ENCODE measurements at places on chromosomes 2 and 18.

GRCh38 chr2:165161510-165161909 lies 42.3 kb downstream of the SCN3A start:
- no peak for DNase-seq

- DNase-seq, result no peak
These were observed 147.2 kb upstream of the SPATS2L start for GRCh38 chr2:200159357-200159707.

DNA sequence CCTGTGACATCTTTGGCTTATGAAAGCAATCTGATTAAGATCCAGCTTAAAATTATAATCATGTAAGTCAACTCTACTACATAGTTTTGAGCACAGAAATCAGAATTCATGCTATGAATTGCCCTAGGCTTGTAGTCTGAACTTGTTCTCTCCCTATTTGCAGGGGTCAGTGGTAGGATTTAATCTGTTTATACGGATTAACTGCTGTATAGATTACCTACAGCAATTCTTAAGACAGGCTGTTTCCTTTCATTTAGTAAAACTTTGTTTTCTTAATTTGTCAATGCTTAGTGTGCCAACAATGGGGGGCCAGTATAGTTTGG lies 287.9 kb downstream of the PDE11A start:
- DNase-seq, result no peak

- DNase-seq, result no peak
These were observed 41.4 kb downstream of the FMNL2 start for GRCh38 chr2:152376385-152376784.

DNA sequence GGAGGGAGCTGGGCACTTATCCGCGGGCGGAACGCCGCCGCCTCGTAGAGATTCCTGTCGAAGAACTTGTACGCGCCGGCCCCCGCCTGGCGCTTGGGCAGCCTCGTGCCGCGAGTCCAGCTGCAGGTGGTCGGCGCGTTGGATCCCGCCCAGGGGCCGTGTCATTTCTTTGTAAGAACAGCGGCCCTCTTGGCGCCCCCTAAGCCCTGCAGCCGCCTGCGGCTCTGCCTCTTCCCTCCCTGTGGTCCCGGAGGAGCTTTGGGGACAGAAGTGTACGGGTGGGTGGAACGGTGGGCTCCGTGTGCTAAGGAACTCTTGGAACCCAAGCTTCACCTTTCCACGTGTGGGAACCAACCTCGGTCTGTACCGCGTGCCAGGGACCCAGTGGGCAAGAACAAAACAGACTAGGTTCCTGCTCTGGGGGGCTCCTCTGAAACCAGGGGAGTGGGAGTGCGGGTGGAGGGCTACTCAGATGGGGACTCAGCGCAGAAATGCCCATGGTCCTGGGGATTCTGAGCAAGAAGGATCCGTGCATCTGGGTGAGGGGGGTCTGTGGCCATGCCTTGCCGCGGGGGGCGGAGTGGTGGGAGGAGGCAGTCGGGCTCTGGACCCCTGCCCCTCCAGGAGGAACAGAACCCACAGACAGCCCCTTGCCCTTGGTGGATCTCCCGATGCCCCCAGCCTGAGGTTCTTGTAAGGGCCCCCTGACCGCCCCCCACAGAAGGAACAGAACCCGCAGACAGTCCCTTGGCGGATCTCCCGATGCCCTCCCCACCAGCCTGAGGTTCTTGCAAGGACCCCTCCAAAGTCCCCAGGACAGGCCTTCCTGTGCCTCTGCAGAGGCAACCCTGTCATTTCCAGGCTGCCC lies 1.5 kb downstream of the GPC1 start:
- DNase-seq, result no peak

DNA sequence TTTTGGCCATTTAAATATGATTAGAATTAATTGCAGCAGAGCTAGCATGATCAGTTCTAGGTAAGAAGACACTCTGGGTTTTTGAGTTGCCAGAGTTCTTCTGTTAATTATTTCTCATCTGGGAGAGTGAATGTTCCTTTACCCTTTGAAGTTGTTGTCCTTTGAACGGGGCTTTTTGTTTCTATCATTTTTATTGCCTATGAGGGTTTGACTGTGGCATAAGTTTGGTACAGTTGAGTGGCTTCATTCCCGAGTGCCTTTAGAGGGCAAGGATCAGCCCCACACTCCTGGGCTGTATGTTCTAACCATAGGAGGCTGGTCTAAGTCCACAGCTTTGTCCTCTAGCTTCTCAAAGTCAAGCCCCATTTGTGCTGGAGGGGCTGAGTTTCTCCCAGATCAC lies 804.3 kb downstream of the KCNJ3 start:
- no peak for DNase-seq

DNA sequence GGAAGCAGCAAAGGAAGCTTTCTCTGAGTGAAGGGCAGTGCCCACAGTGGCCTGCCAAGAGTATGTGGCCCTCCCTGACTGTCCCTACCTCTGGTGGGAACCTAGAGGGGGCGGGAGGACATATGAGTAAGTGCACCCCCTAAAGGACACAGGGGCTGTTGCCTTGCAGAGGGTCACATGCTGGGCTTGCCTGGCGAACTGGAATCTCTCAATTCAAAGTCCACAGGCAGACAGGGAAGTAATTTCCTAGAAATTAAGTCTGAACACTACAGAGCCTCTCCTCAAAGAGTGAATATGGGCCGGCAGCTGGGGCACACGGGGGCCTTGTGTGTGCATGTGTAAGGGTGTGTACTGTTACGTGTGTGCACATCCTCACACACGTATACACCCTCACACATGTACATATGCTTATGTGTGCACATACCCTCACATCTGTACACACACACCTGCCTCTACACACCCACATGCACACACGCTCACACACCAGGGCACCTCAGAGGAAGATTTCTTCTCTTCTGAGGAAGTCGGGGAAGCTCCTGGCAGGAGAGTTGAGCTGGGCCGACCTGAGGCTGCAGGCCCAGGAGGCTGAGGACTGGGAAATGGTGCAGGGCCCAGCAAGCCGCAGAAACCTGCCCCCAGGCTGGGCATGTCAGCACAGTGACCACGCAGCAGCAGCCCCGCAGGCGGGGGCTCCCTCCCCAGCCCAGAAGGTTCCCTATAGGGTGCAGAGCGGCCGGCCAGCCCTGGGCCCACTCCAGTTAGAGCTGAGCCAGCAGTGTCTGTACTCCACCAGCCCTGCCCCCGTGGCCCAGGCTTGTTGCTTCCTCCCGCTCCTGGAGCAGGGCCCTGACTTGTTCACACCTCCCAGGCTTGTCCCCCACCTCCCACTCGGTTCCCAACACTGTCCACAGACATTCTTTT lies 77.4 kb upstream of the TAF1B start:
- DNase-seq, result no peak

GRCh38 chr2:191302459-191303139 lies 57.4 kb downstream of the MYO1B start:
- no peak for DNase-seq

DNA sequence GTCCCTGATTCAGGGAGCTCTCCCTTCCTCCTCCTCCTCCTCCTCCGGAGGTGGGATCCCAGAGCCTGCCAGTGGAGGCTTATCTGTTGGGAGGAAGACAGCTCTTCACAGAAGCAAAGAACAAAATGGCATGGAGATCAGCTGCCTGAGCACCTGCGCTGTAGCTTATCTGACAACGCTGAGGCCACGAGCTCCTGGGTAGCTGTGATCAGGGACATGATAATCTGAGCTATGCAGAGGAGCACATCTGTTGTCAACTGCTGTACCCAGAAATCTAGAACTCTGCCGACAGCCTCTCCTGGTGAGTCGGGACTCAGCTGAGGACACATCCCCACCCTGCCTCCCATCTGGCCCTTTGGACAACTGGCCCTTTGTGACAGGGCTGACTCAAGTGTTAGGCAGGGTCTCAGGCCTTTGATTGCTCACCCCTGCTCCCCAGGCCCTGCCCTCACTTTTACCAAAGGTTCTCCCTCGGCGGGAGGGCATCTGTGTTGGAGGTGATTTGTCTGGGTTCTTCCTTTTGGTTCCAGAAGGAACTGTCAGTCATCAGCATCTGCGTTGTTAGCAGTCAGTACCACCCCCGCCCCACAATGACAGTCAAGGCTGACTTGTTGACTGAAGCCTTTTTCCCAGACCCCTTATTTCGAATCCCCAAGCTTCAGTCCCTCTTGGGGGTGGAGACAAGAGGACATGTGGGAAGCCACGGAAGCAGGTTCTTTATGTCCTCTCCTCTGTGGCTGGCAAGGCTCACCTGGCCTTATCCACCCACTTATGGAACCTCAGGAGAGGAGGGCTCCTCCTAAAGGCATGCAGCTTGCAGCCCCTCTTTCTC lies 5.9 kb upstream of the CNNM3 start:
- no peak for DNase-seq

GRCh38 chr2:58812771-58813344 lies 571.7 kb upstream of the FANCL start:
- peak; percentile 58 for DNase-seq

DNA sequence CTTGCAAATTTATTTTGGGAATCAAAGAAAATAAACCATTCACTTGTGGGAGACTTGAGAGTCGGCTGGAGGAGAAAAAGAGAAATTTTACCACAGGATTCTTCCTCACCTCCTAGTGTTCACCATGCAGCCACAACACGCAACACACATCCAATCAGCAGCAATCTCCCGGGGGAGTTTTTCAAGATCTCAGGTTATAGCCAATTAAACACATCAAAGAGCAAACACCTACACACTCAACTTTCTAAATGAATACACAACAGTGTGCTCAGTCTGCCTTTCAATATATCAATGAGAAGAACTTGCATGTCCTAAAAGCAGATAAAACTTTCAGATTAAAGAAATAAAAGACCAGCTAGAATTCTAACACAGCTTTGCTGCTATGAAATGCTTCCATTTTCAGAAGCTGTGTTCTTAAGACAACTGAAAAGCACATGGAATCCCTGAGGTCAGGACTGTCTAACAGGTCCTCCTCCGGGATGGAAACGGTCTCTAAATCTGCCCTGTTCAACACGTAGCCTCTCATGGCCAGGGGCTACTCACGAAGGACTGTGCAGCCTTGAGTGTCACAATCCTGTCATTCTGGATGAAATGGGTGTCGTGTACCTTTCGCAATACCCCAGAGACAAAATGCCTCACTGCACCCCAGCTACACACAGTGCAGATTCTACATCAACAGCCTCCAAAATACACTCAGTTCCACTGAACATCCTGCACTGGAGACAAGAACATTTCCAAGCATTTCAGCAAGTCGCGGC lies 84.2 kb downstream of the ZNF516 start:
- no peak for DNase-seq

- DNase-seq, result no peak
These were observed 42.3 kb downstream of the DARS1 start for GRCh38 chr2:135942936-135943688.

- no peak for DNase-seq
These were observed 66.8 kb downstream of the MREG start for GRCh38 chr2:215946586-215946985.

- DNase-seq, result no peak
These were observed 166.0 kb downstream of the ARL4C start for GRCh38 chr2:234330902-234331301.

DNA sequence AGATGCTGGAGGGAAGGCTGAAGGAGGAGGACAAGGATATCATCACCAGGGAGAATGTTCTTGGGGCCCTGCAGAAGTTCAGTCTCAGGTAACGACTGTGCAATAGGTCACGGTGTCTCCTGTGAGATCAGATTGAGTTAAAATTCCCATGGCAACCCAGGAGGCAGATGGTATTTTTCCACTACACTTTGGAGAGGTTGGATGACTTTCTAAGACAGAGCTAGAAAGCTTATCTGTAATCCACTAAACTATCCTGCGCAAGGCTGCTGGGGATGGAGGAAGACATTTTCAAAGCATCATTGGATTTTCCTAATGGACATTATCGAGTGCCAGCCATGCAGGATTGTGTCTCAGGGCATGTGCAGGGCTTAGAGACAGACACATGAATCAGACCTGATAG lies 74.6 kb downstream of the ARMC9 start:
- DNase-seq, result no peak

DNA sequence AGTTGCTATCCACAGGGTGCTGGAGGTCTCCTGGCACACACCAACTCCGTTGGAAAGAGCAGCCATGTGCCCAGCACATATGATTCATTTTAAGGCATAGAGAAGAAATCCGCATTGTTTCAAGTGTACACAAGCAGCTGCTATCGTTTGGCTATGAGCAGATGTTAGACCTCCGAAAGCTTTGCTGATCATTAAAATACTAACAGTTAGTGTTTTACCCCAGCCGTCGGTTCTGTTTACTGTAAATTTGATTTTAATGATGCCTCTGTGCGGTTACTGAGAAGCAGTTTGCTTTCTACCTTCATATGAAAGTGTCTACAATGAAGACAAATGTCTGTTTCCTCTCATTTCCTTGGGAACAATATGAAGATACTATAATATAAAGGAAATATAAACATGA lies 154.9 kb downstream of the PTGR3 start:
- no peak for DNase-seq

DNA sequence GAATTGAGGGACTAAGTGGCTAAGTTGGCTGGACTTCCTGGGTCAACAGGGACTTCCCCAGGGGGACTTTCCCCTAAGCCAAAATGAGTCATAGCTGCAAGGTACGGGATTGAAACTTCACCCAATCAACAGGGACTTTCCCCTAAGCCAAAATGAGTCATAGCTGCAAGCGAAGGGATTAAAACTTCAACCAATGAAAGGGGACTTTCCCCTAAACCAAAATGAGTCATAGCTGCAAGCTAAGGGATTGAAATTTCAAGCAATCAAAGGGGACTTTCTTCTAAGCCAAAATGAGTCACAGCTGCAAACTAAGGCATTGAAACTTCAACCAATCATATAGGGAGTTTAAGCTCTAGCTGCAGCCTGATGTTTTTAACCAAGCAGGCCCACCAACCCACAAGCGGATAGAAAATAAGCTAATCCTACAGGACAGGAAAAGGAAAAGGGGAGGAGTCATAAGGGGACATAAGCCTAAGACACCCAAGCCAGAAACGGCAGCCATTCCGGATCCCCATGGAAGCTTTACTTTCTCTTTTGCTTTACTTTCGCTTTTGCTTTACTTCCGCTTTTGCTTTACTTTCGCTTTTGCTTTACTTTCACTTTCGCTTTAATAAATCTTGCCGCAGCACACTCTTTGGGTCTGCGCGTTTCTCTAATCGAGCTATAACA lies 1375.4 kb upstream of the CELF4 start:
- no peak for DNase-seq

DNA sequence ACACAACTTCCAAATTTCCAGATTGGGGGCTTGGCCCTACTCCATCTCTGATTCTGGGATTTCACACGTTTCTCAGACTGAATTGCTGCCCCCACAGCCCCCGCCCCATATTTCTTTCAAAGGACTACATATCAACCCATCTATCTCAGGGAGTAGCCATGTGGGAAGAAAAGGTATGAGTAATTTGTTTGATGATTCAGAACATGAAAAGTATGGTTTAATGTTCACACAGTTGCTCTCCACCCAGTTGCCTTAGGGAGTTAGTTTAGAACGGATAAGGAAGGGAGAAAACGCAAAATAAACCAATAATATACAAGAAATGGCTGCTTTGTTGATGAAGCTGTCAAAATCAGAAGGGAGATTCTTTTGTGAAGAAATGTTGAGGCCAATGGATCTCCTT lies 145.1 kb downstream of the PIEZO2 start:
- no peak for DNase-seq

- DNase-seq, result no peak
These were observed 70.6 kb downstream of the DAW1 start for GRCh38 chr2:227942021-227942420.

- DNase-seq, result no peak
These were observed 17.9 kb upstream of the VPS4B start for GRCh38 chr18:63440219-63440618.

Measured in NCI-H345 (cell line).